ENCODE measurements at places on chromosomes 1 and 21.

GRCh38 chr1:99969729-99970621, at the start of gene SLC35A3:
Gene SLC35A3, plus strand, starts transcription at chr1:99969996. Its CDS starts 23,559 bp downstream, at chr1:99993555.
- peak; percentile 85 for DNase-seq

GRCh38 chr1:27341525-27342252, at the start of gene SYTL1:
Gene SYTL1, plus strand, starts transcription at chr1:27342022. Its CDS starts 3,313 bp downstream, at chr1:27345335.
- peak; percentile 77 for DNase-seq

DNA sequence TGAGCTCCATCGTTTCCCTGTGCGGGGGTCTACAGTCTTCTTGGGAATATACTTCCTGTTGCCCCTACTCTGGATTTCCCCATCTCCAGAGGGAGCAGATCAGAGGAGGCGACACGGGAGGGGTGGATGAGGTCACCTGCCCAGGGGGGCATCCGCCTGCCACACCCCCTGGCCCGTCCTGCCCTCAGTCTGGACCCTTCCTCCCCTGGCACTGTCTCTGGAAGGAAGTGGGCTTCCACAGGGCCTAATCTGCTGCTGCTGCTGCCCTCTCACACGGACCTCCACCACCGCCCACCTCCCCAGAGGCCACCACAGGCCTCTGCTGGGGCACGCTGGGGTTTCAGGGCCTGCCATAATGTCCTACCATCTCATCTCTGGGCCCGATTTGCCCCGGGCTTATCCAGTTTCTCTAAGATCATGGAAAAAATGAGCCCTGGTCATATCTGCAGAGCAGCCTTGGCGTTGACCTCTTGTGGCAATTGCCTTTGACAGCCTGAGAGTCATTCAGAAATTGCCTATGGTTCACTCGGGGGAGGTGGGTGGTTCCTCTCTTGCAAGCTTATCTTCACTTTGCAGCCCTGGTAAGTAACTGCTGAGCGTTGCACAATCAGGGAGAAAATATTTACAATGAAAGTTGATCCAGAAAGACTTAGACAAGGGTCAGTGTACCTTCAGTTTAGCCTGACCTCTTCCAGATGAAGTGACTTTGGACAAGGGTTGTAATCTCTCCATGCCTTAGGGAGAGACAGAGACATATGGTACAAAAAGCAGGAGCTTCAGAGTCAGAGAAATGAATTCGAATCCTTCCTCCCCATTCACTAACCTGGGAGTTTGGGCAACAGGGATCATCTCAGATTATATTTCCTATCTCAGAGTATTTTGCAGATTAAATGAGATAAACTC, 252.4 kb downstream of the TOMM20 start:
- DNase-seq: no peak

- DNase-seq: peak; percentile 27
Measured at GRCh38 chr1:13965770-13966398, 265.9 kb downstream of the PRDM2 start.

DNA sequence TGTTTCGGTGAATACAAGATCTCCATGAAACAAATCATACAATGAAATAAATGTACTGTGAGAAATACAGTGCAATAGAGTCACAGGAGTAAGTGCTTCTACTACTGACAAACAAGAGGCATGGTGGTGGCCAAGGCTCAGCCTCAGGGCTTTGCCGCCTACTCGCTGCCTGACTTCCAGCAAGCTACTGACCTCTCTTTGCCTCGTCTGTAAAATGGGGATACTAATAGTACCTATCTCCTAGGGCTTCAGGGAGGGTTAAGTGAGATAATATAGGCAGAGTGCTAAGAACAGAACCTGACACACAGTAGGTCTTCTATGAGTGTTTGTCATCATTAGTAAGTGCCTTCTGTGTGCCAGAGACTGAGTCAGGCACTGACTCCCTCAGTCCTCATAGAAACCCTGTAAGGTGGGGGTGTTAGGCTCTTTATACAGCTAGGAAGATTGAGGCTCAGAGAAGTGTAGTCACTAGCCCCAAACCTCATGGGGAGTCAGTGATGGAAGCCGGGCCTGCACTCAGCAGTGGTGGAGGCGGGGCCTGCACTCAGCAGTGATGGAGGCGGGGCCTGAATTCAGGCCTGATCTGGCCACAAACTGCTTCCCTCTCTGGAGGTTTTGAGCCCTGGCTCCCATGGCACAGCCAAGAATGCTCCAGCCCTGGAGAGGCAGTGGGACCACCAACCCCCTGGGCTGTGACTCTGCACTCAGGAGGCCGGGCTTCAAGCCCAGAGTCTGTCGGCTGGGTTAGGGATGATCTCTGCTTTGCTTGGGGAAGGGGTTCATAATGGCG, 6.8 kb downstream of the BSND start:
- no peak for DNase-seq

DNA sequence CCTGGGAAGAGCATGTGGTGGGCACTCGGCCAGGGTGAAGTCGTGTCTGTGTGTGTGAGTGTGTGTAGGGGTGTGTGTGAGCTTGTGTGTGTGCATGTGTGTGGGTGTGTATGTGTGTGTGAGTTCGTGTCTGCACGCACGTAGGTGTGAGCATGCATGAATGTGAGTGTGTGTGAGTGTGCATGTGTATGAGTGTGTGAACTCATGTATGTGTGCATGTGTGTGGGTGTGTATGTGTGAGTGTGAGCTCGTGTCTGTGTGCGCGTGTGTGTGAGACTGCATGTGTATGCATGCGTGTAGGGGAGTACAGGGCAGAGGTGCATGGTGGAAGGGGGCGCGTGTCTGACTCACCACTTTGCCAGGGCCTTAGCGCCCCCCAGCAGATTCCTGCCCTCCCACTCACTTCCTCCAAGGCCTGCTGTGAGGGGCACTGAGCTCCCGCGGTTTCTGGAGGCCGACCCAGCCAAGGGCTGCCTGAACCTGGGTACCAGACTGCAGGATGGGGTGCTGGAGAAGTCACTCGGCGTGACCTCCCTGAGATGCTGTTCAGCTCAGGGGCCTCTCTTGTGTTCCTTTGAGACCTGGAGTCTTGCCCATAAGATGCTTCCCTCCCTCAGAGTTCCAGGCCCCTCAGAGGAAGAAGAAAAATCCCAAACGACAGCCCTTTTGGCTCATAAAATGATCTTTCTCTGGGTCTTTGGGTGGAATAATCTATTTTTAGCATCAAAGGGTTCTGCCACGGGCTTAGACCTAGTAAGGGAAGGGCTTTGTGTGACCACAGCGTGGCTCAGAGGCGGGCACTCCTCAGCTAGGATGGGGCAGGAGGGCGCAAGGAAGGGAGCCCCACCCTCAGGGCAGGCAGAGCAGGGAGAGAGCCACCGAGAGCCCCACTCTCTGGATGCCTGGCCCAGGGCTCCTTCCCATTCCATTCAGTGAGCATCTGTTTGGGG, 41.1 kb upstream of the RUNX3 start:
- no peak for DNase-seq
